ENCODE measurements at places on chromosomes 2 and 18.

DNA sequence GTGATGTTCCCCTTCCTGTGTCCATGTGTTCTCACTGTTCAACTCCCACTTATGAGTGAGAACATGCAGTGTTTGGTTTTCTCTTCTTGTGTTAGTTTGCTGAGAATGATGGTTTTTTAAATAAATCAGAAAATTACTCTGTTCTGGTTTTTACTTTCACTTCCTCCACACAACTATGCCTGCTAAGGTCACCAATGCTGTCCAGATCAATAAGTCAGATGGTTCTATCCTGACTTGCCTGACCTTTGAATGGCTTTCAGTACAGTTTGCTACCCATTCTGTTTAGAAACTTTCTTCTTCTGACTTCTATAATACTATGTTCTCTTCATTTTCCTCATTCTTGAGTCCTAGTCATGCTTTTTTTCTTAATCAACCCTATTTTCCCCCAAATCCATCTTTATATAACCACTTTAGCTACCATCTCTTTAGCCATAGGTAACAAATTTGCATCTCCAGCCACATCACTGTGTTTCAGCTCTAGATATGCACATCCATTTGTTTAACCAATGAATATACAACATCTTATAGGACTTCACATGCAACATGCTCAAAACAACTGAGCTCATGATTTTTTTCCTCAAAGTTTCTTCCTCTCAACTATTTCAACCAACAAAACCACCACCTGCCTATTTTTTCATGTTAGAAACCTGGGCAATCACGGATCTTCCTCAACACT is 58.8 kb upstream of the SLC38A11 start:
- no peak for DNase-seq

GRCh38 chr2:216194561-216194960 is 85.4 kb downstream of the XRCC5 start:
- no peak for DNase-seq

DNA sequence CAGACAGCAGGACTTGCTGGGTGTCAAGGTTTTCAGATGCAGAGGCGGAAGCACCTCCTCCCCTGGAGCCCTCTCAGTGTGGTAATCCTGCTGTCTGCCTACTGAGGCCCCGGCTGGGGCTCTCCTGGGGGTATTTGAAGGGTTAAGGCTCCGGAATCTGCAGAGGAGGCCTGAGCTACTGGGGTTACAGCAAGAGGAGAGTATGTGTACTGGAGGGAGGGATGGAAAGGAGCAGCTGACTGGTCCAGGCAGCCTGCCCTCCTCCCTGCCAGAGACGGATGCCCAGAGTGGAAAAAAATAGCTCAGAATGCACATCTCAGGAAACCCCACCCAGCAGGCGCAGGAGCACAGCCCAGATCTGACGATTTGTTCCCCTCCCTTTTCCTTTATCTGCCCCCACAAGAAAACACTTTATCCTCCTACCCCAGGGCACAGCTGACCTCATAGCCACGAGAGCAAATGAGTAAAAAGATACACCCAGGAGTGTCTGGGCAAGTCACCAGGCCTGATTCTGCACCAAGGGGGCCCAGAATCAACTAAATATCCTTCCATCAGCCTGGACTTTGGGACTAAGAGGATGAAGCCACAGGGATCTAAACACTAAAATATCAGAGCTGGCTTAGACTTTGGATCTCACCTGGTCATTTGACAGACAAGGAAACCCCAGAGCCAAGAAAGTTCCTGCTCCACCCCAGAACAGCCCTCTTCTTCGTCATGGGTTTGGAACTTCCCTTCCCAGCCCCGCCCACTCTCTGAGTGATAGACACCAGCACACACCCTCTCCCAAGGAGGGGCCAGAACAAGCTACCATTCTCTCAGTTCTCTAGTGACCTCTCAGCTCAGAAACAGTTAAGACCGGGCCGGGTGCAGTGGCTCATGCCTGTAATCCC is 5.5 kb downstream of the TMBIM1 start:
- peak; percentile 93 for DNase-seq

- no peak for DNase-seq
Observed at GRCh38 chr2:156601855-156602551, 165.8 kb downstream of the GPD2 start.

DNA sequence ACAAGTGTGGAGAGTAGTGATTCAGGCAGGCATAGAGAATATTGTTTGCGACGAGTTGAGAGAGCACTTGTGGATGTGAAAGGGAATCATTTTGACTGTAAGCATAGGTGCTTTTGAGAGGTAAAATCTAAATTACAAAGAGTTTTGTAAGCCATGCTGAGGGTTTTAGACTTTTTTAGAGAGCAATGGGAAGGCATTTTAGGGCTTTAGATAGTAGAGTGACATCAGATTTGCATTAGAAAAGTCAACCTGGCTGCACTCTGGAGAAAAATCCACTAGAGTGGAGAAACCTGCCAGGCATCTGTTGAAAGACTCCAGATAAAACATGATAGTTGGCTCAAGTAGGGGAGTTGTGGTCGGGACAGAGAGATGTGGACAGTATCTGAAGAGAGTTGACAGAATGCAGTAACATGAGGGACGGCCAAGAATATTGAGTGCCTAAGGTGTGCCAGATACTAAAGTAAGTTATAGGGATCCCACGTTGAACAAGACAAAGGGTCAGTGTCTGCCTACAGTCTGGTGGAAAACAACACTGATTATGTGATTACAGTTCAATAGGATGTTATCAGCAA is 91.7 kb upstream of the MYO3B start:
- DNase-seq, result no peak

DNA sequence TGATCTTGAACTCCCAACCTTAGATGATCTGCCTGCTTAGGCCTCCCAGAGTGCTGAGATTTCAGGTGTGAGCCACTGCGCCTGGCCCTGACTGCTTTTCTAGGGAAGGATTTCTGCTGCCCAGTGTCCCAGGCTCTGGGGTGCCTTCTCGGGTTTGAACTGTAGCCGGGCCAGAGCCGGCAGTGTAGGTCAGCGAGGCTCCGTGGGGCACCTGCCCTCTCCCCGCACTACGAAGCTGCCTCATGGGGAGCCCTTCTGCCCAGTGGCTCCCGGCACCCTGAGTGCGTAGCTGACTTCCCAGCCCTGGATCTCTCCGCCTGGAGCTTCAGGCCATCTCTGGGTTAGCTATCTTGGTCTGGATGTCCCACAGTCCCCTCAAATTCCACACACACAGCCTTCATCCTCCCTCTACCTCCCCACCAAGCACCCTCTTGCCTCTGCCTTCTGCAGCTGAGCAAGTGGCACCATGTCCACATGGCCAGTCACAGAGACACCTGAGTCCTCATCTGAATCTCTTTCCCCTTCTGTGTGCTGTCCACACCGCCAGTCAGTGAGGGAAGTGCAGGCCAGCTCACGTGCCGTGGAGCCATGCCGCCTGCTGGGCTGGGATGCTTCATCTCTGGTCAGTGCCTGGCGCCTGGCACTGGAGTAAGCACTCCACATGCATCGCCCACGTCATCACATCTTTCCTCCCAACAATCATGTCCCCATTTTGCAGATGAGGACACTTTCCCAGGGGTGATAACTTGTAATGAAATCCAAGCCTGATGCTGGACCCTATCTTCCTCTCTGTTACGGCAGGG is 69.2 kb downstream of the EDAR start:
- no peak for DNase-seq

DNA sequence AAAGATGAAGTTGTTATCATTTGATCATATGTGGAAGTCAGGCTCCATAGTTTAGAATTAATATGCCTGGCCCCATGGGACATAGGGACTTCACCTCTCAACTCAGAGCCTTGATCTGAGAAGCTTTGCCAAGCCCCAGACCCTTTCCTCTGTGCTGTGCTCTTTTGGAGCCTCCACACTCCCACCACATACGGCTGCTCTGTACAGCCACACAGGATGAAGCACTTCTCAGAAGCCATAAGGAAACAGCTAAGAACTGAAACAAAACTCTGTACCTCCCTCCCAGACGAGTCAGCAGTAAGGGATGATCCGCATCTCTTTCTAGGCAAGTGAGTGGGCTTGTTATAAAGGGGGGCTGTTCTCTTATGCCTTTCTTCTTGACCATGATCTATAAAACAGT is 66.5 kb downstream of the CAB39 start:
- no peak for DNase-seq

DNA sequence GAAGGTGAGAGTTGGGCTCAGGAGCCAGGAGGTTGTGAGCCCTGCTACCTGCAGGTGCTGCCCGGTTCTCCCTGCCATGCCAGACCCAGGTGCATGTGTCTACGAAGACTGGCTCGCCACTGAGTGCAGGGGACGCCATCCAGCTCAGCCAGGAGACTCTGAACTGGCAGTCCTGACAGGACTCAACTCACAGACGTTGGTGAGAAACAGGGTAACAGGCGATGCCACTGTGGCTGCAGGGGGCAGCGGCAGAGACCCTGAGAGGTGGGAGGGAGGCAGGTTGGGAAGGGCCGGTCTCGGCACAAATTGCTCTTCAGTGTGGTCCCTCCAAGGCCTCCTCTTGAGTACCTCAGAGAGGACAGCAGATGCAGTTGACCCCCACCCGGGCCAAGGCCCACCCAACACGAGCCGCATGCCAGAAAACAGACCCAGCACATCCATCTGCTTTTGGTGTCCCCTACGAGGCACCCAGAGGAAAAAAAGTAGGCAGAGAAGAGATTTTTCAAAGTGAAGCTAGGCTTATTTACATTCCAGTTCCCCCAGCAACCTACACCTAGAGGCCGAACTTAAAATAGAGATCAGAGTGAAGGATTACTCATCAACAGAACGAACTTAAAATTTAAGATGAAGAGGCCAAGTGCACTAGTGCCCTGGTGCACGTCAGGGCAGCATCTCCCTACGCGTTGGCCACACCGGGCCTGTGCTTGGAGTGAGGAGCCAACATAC is 184.8 kb downstream of the SEPTIN10 start:
- DNase-seq, result no peak

DNA sequence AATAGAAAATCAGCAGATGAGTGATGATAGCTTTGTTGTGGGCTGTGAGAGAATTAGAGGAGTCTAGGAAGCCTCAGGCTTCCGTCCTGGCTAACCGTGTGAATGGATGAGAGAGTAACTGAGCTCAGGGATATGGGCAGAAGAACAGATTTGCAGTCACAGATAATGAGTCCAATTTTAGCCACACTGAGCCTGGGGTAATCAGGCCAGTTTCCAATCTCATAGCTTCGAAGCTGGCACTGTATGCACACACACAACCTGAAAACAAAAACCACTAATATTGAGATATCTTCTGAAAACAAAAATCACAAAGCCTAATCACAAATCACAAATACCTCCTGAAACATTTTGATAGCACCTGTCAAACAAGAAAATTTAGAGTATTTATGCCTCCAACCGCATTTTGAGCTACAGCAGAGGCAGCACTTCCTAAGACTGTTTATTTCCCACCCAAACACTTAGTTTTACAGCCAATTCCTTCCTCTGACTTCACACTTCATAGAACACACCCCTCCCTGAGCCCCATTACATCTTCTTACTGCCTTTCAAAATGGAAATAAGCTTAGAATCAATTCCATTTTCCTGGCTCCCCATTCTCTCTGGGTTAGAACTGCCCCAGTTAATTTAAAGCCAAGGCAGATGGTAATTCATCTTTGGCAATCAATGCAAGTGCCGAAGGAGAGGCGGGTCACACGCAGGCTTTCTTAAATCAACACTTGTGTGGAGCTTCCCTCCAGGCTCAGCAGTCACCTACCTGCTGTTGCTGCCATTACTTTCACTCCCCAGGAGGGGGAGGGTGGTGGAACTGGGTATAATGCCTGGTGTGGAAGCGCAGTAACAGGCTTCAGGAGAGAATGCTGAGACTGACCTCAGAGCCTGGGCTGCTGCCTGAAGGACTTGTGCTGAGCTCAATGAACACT is 18.9 kb downstream of the TTR start:
- no peak for DNase-seq

DNA sequence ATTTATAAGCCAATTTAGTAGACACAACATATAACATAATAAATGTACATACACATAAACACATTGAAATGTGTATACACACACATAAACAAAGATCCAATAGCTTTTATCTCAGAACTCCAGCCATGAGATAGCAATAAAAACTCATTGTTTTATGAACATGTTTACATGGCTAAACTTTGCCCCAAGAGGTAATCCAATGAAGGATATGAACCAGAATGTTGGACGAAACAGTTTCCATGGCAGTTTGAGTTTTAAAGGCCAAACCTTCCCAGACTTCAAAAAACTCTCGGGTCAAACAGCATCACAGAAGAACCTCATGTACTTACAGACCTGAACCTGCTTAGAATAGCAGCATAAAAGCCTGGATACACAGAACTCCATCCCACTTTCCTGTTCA is 97.2 kb upstream of the WDR75 start:
- no peak for DNase-seq

DNA sequence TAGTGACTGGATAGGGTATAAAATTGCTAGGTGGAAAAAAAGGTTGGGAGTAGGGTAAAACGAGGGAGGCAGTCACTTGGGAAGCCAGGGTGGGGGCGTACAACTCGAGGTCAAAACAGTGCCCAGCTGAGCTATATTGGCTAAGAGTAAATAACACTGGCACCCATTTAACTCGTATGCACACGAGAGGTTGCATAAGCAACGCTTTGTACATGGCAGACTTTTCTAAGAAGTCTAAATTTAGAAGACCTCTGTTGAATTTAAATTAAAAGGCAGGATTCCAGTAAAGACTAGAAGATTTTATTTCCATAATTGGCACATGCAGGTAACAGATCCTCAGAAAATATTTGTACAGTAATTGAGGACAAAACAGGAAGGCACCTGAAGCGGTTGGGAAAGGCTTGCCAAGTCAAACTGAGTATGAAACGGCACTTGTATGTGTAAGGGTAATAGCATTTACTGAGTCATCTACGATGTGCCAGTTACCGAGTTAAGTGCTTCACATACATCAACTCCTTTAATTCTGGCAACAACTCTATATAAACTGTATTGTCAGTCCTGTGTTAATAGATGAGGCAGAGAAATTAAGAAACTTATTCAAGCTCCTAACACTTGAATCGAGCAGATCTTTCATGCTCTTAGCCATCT is 1.4 kb upstream of the MALT1 start:
- DNase-seq, result no peak

DNA sequence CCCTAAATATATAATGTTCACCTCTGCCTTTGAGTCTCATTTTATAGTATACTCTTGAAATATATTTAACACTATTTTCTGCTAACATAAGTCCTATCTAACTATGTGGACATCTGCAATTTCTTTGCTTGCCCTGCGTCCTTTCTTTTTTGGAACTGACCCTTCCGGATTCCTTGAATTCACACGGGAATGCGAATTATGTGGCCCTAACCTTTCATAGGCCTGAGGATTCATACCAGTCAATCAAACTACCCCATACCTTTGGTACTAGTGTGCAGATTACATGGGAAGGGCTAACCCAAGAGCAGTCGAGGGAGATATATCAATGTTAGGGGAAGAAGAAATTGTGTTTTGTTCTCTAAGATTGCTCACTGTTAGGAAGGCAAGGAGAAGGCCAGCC is 56.4 kb downstream of the NRXN1 start:
- no peak for DNase-seq

DNA sequence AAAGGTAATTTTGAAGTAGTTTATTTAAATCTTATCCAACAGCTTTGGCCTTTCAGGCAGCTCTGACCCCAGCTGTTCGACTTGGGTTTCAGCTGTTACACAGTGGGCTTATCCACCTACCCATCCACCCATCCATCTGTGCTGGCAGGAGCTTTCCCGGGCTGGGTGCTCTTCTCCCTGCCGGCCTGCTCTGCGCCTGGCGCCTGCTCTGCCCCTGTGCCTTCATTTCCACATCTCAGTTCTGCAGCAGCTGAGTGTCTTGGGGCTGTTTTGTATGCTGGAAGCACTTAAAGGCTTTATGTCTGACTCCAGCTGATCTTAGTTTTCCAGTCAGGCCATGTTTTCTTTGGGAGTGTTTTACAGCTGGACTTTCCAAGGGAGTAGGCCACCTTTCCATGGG is 24.2 kb downstream of the LDLRAD4 start:
- no peak for DNase-seq
